ENCODE measurements at places on chromosomes 16 and 17. TPM values are rescaled to one million over a fixed set of nuclear protein-coding genes. Genes with fewer than 3 reads are reported as not detected.

- H3K27me3 ChIP-seq = no peaks in the 10 kb centered on the region
- H3K4me3 ChIP-seq = peak overlapping the region; percentile 70
- H3K36me3 ChIP-seq = no peaks in the 10 kb centered on the region
- no peak for DNase-seq
Measured at GRCh38 chr16:50274326-50275097, 8.2 kb downstream of the ADCY7 start.

ABCA8 gene
- total RNA-seq = 0.15 TPM

RNF157 gene
- 14.8 TPM for total RNA-seq

TBX6 gene
- 1.0 TPM for total RNA-seq

ABCC3 gene
- 1.5 TPM for total RNA-seq

SRL gene
- total RNA-seq = not detected

- no peaks in the 10 kb centered on the region for H3K4me1 ChIP-seq
- H3K36me3 ChIP-seq = no peaks in the 10 kb centered on the region
- no peak overlapping the region for H3K27ac ChIP-seq
- no peak for DNase-seq
Measured at GRCh38 chr17:33178681-33179080, 114.4 kb downstream of the ASIC2 start.

GRCh38 chr17:6530324-6530920 is 25.9 kb downstream of the PITPNM3 start:
- H3K4me1 ChIP-seq = no peaks in the 10 kb centered on the region
- DNase-seq = no peak
- no peaks in the 10 kb centered on the region for H3K27me3 ChIP-seq
- H3K4me3 ChIP-seq = no peak overlapping the region
- no peaks in the 10 kb centered on the region for H3K36me3 ChIP-seq

DNA sequence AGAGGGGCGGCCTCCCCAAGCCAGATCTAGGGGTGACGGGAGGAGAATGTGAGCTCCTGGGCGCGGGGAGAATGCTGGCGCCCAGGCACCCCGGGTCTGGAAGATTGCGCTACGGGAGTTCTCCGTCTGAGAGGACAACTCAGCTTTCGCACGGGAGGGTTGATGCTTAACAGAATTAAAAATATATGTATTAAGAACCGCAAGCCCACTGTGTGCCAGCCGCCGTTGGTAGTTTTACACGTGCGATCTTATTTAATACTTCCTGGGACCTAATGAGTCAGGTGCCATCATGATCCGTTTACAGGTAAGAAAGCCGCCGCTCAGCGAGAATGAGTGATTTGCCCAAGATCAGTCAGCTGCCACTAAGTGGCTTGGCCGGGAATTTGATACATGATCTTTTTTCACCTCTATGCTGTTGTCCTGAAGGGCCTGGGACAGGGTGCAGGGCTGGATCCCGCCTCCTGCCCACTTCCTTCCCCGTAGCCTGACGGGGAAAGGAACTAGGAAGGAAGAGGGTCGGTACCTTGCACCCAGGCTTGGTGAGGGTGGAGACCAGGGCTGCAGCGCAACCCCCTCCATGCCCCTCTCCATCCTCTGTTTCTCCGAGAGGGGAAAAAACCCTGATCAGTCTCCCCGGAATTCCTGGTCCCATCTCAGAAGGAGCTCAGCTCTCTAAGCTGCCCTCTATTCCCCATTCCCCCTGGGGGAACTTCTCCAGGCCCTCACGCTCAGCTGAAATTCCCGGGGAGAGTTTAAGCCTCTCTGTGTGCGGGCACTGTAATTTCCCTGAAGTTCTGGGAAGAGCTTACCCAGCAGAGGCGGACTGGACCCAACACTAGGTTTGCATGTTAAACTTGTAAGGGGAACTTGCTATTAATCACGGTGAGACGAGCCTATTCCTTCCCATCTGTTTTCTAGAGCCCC is 983 bp downstream of the VAT1L start:
- no peaks in the 10 kb centered on the region for H3K36me3 ChIP-seq
- H3K4me1 ChIP-seq = no peaks in the 10 kb centered on the region
- H3K27me3 ChIP-seq = peaks cover 20% of the 10 kb centered on the region

- H3K4me3 ChIP-seq = no peak overlapping the region
- H3K4me1 ChIP-seq = no peaks in the 10 kb centered on the region
- peaks cover 3% of the 10 kb centered on the region for H3K27me3 ChIP-seq
- no peak overlapping the region for H3K27ac ChIP-seq
- DNase-seq = no peak
- H3K36me3 ChIP-seq = no peaks in the 10 kb centered on the region
Measured at GRCh38 chr16:56242740-56243139, 51.5 kb downstream of the GNAO1 start.

KAT8 gene
- total RNA-seq = 46.5 TPM

GRCh38 chr17:17017343-17018014 is 24.8 kb upstream of the MPRIP start:
- no peaks in the 10 kb centered on the region for H3K27me3 ChIP-seq
- no peak for DNase-seq
- H3K36me3 ChIP-seq = no peaks in the 10 kb centered on the region
- H3K4me1 ChIP-seq = peaks cover 10% of the 10 kb centered on the region

- no peak overlapping the region for H3K27ac ChIP-seq
- no peaks in the 10 kb centered on the region for H3K4me1 ChIP-seq
- no peaks in the 10 kb centered on the region for H3K36me3 ChIP-seq
- no peaks in the 10 kb centered on the region for H3K27me3 ChIP-seq
- no peak for DNase-seq
- no peak overlapping the region for H3K4me3 ChIP-seq
Measured at GRCh38 chr16:63461248-63461841, 1425.1 kb upstream of the CDH8 start.

- peaks cover 16% of the 10 kb centered on the region for H3K4me1 ChIP-seq
- DNase-seq = no peak
- H3K36me3 ChIP-seq = no peaks in the 10 kb centered on the region
- H3K27ac ChIP-seq = no peak overlapping the region
Measured at GRCh38 chr17:44280392-44280937, 12.5 kb upstream of the SLC4A1 start.

GRCh38 chr16:75088934-75089333 is 27.6 kb downstream of the LDHD start:
- H3K4me3 ChIP-seq = no peak overlapping the region
- DNase-seq = no peak
- no peaks in the 10 kb centered on the region for H3K27me3 ChIP-seq
- H3K36me3 ChIP-seq = peaks cover 1% of the 10 kb centered on the region

DNA sequence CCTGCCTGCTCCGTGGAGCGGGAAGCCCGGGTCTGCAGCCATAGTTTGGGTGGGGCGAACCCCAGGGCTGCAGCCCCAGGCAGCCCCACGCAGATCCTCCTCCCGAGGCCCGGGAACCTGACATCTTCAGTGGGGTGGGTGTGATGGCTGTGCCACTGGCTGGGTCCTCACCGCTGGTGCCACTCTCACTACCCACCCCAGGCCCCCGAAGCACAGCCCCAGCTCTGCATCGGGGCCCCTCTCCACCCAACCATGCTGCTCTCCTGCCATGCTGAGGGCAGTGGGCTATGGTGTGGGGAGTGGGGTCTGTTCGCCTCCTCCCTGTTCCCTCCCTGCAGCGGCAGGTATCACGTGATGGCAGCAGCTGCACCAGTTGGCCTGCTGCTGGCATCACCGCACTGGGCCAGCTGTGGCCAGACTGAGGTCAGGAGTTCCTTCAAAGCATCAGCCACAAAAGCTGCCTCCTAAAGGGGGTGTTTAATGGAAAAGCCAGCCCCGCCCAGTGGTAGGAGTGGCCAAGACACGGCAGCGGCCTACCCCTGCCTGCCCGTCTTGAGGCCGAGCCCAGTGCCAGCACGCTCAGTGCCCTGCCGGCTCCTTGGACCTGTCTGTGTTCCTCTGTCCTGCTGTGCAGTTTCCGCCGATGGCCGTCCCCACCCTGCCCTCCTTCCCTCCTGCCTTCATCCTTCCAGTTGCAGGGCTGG is 10.8 kb downstream of the KCTD5 start:
- no peak overlapping the region for H3K4me3 ChIP-seq
- H3K4me1 ChIP-seq = no peaks in the 10 kb centered on the region
- no peak for DNase-seq
- H3K27ac ChIP-seq = no peak overlapping the region
- H3K27me3 ChIP-seq = no peaks in the 10 kb centered on the region

DNA sequence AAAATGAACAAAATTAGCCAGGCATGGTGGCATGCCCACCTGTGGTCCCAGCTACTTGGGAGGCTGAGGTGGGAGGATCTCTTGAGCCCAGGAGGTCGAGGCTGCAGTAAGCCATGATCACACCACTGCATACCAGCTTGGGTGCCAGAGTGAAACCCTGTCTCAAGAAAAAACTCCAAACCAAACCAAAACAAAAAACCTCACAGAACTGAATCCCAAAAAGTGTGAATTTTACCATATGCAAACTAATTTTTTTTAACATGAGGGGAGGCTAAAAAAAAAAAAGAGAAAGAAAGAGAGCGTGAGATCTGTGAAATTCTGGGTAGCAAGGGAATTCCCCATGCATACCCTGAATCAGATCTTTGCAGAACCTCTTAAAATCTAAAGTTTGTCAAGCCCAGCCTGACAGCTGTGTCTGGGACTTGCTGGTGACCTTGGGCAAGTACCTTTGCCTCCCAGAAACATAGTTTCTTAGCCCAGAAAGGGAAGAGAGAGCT is 17.1 kb upstream of the CDH1 start:
- H3K4me1 ChIP-seq = peaks cover 16% of the 10 kb centered on the region
- H3K36me3 ChIP-seq = no peaks in the 10 kb centered on the region
- DNase-seq = peak; percentile 89
- no peak overlapping the region for H3K4me3 ChIP-seq

- H3K4me3 ChIP-seq = no peak overlapping the region
- peaks cover 3% of the 10 kb centered on the region for H3K27me3 ChIP-seq
- H3K36me3 ChIP-seq = no peaks in the 10 kb centered on the region
- no peak overlapping the region for H3K27ac ChIP-seq
Measured at GRCh38 chr17:61484174-61484573, 32.0 kb downstream of the TBX4 start.

- H3K4me1 ChIP-seq = peaks cover 29% of the 10 kb centered on the region
- no peak for DNase-seq
- H3K27me3 ChIP-seq = no peaks in the 10 kb centered on the region
- H3K27ac ChIP-seq = peak overlapping the region; percentile 77
- H3K4me3 ChIP-seq = peak overlapping the region; percentile 91
Measured at GRCh38 chr17:75288770-75289114, 491 bp downstream of the SLC25A19 start.

DNA sequence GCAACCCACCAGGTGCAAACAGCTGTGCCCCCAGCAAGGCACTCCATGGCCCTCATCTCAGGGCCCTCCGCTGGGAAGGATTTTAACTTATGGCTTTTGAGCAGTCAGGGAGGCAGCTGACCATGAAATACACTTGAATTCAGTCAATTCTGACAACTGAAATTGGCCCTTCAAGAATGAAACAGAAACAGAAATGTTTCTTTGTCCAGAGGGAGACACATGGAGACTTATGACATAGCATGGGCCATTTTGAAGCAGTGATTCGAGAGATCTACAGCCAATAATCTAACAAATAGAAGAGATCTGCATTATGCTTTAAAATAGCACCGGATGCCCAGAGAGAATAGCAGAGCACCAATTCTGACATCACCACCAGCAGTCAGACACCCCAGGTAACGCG is 7.5 kb downstream of the CACNG1 start:
- H3K27me3 ChIP-seq = no peaks in the 10 kb centered on the region
- no peak for DNase-seq
- H3K4me1 ChIP-seq = peaks cover 7% of the 10 kb centered on the region
- no peak overlapping the region for H3K27ac ChIP-seq
- H3K4me3 ChIP-seq = no peak overlapping the region

LLGL1 gene
- total RNA-seq = 9.2 TPM

ITGA2B gene
- total RNA-seq = 0.51 TPM

GRCh38 chr17:49987681-49988441 is 7.2 kb downstream of the DLX3 start:
- H3K4me1 ChIP-seq = no peaks in the 10 kb centered on the region
- no peaks in the 10 kb centered on the region for H3K36me3 ChIP-seq
- no peak overlapping the region for H3K4me3 ChIP-seq
- peaks cover 4% of the 10 kb centered on the region for H3K27me3 ChIP-seq

GRCh38 chr16:57044931-57045693 is 47.3 kb upstream of the CPNE2 start:
- H3K36me3 ChIP-seq = peaks cover 1% of the 10 kb centered on the region
- H3K27ac ChIP-seq = peak overlapping the region; percentile 76
- no peaks in the 10 kb centered on the region for H3K27me3 ChIP-seq
- H3K4me3 ChIP-seq = no peak overlapping the region

GRCh38 chr17:30379303-30379902 is 676 bp downstream of the CPD start:
- H3K4me1 ChIP-seq = peaks cover 32% of the 10 kb centered on the region
- no peak for DNase-seq
- peak overlapping the region; percentile 82 for H3K4me3 ChIP-seq
- H3K36me3 ChIP-seq = no peaks in the 10 kb centered on the region
- no peaks in the 10 kb centered on the region for H3K27me3 ChIP-seq

DNA sequence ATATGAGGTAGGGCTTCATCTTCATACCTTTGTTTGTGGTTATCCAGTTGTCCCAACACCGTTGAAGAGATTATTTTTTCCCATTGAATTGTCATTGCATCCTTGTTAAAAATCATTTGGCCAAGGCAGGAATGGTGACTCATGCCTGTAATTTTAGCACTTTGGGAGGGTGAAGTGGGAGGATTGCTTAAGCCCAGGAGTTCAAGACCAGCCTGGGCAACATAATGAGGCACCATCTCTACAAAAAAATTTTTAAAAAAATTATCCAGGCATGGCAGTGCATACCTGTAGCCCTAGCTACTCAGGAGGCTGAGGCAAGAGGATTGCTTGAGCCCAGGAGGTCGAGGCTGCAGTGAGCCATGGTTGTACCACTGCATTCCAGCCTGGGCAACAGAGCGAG is 223.9 kb downstream of the TANC2 start:
- no peak for DNase-seq
- no peak overlapping the region for H3K27ac ChIP-seq

SMIM22 gene
- total RNA-seq = 0.61 TPM

MEIOB gene
- total RNA-seq = 0.13 TPM

- H3K27ac ChIP-seq = no peak overlapping the region
- no peaks in the 10 kb centered on the region for H3K4me1 ChIP-seq
- H3K36me3 ChIP-seq = no peaks in the 10 kb centered on the region
- H3K4me3 ChIP-seq = no peak overlapping the region
Measured at GRCh38 chr16:77437859-77438258, 3.0 kb upstream of the ADAMTS18 start.
